HFFc6 (cell line): ENCODE measurements at places on chromosomes 7 and 10. TPM values are rescaled to one million over a fixed set of nuclear protein-coding genes. Genes with fewer than 3 reads are reported as not detected.

GRCh38 chr10:48981310-48981907 is 41.8 kb upstream of the LRRC18 start:
- H3K27me3 ChIP-seq: peaks cover 32% of the 10 kb centered on the region
- H3K4me1 ChIP-seq: no peaks in the 10 kb centered on the region
- H3K27ac ChIP-seq: no peak overlapping the region
- H3K4me3 ChIP-seq: no peak overlapping the region
- DNase-seq: peak; percentile 3

DNA sequence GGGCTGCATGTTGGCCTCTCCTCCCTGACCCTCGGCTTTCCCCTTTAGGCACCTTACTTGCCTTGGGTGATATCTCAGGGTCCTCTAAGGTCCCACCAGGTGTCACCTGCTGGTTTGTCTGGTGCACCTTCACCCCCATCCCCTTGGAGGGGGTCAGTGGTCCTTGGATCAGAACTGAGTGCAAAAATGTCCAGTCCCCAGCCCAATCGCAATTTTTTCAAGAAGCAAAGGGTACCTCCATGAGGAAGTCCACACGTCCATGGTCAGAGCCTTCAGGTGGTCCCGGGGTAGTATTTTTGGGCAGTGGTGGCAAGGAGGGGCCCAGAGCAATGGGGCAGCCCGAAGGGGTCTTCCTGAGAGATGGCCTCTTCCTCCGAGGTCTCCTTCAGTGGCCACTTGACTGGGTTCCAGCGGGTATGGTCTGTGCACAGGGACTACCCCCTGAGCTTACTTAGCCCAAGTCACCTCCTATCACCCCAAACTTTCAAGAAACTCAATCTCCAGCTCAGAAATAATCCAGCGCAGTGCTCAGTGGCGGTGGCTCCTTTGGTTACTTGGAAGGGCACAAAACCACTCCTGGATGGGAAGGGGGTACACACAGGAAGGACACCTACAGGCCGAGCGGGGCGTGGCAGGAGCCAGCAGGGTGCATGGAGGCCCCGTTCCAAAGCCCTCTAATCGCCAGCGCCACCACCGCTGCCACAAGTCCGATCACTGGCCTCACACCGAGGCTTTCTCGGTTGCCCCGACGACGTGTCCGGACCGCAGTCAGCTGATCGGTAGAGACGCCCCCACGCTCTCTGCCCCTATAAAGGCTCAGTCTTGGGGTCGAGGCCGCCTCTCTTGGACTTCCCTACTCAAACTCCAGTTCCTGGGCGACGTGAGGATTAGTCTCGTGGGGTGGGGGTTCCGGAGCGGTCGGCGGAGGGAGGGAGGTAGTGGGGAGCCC is 4.5 kb downstream of the SAP25 start:
- peaks cover 15% of the 10 kb centered on the region; the same call in 1 of the 2 replicates for H3K4me1 ChIP-seq
- no peak for DNase-seq
- H3K4me3 ChIP-seq: no peak overlapping the region
- peaks cover 13% of the 10 kb centered on the region for H3K27me3 ChIP-seq
- H3K36me3 ChIP-seq: no peaks in the 10 kb centered on the region

DNA sequence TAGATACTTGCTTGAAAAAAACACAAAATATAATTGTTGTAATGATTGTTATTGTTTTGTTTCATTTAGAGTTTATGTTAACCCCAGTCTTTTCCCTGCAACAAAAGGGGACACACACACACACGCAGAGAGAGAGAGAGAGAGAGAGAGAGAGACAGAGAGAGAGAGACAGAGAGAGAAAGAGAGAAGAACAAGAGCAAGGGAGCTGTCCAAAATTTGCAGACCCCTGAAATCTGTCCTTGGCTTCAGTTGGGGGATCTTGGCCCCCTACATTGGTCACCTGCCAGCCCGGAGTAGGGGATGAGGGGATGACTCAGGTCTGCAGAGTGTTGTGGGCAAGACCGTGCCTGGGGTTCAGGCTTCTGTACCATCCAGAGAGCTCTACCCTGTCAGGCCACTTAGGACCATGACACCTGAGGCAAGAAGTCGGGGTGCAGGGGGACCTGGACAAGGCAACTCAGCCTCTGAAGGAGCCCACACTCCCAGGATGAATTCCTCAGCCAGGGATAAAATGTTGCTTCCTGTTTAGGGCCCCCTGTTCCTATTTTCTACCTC is 73.1 kb downstream of the RAMP3 start:
- H3K27ac ChIP-seq: no peak overlapping the region
- no peak for DNase-seq
- H3K27me3 ChIP-seq: peaks cover 30% of the 10 kb centered on the region
- H3K36me3 ChIP-seq: no peaks in the 10 kb centered on the region
- H3K4me1 ChIP-seq: no peaks in the 10 kb centered on the region

- no peak for DNase-seq
- H3K4me3 ChIP-seq: no peak overlapping the region
- H3K36me3 ChIP-seq: no peaks in the 10 kb centered on the region
- H3K27ac ChIP-seq: no peak overlapping the region
These were observed 109.5 kb downstream of the DNAJB6 start for GRCh38 chr7:157446322-157446721.

DNA sequence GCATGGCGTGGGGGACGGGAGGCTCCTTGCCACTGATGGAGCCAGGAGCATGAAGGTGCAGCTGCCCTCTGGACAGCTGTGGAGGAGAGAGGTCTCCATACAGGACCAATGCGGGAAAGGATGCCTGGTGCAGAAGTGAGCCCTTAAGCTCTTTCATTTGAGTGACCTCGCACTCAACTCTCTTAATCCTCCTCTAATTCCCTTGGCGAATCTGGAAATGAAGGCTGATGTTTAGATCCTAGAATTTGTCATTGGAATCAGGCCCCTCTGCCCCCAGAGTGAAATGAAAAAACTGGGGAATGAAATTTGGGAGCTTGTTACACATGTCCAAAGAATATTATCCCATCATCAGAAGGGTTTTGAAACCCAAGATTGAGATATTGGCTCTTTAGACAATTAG is 639.5 kb downstream of the LRMDA start:
- H3K4me1 ChIP-seq: no peaks in the 10 kb centered on the region
- H3K27ac ChIP-seq: no peak overlapping the region
- H3K27me3 ChIP-seq: peaks cover 18% of the 10 kb centered on the region
- H3K36me3 ChIP-seq: no peaks in the 10 kb centered on the region

DNA sequence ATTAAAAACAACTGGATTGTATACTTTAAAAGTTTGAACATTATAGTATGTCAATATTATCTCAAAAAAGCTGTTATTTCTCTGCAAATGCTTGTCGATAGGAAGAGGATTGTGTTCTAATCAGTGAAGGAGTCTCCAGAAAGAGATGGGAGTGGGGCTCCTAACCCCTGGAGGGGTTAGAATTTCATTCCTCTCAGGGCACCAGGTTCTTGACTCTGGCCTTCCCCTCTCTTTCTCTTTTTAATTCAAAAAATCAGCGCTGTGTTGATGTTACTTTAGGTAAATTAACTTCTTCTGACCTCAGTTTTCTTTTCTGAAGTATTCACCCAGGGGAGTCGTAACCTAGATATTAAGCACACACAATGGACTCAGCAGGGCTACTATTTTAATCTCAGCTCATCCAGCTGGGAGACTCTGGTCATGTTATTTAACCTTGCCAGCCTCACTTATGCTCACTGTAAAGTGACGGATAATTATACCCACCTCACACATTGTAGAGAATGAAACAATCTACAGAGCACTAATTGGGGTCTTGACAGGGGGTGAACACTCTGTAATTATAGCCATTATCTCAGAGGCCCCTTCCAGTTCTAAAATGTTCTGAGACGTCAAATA is 59.4 kb downstream of the GCC1 start:
- no peak for DNase-seq
- no peak overlapping the region for H3K27ac ChIP-seq
- no peaks in the 10 kb centered on the region for H3K4me1 ChIP-seq

- H3K4me1 ChIP-seq: no peaks in the 10 kb centered on the region
- H3K36me3 ChIP-seq: no peaks in the 10 kb centered on the region
- DNase-seq: no peak
- no peak overlapping the region for H3K27ac ChIP-seq
- H3K4me3 ChIP-seq: no peak overlapping the region
These were observed 27.6 kb downstream of the UNCX start for GRCh38 chr7:1260244-1260635.

- H3K27me3 ChIP-seq: peaks cover 2% of the 10 kb centered on the region
- H3K4me1 ChIP-seq: no peaks in the 10 kb centered on the region
- DNase-seq: no peak
These were observed 121.6 kb upstream of the SDK1 start for GRCh38 chr7:3179456-3179855.

- no peak for DNase-seq
- H3K27me3 ChIP-seq: peaks cover 1% of the 10 kb centered on the region; the same call in 1 of the 2 replicates
- peaks cover 5% of the 10 kb centered on the region; the same call in 1 of the 2 replicates for H3K4me1 ChIP-seq
- H3K36me3 ChIP-seq: no peaks in the 10 kb centered on the region
- H3K27ac ChIP-seq: no peak overlapping the region
These were observed 40.0 kb upstream of the PDK4 start for GRCh38 chr7:95636140-95636940.

Gene WEE2
- total RNA-seq: not detected in 3 replicates

Gene NDUFB2
- total RNA-seq: 202 to 256 TPM (median 248 TPM) in 3 replicates

Gene KIAA1217
- total RNA-seq: 1.6 to 1.9 TPM (median 1.9 TPM) in 3 replicates

Gene WNT8B
- not detected in 3 replicates for total RNA-seq

Gene ASZ1
- total RNA-seq: not detected in 2 replicates

Gene TDRD1
- total RNA-seq: not detected in 3 replicates
